KG1 (cell line): ENCODE measurements at places on chromosomes 1 and 21.

DNA sequence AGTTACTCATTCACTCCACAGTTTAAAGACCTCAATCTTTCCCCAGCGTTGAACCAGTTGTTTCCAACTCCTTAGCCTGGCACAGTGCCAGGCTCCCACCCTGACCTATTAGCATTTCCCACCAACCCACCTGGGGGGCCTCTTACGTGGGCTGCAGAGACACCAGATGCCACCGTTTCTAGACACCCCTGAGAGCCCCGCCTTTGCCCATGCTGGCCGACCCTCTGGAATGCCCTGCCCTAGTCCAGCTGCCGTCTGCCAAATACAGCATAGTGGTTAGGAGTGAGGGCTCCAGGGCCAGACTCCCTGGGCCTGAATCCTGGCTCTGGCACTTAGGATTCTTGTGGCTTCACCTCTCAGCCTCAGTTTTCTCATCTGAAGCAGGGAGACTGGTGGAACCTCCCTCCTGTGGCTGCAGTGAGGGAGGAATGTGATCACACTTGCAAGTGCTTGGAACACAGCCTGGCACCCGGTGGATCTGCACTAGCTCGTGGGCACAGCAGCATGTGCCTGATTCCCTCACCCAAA is 65.2 kb downstream of the TMCO4 start:
- no peak for DNase-seq

DNA sequence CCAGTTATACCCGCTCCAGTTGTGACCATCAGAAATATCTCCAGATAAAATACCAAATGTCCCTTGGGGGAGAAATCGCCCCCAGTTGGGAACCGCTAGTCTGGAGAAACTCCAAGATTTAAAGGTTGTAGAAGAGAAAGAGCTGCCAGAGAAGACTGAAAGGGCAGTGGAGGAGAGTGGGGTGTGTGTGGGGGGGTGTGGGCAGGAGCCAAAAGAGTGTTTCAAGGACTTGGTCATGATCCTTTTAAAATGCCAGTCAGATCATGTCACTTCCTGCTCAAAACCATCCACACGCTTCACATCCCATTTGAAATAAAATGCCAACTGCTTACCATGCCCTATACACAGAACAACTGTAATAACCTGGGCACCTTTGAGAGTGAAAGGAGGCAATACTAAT is 3.4 kb upstream of the HEYL start:
- no peak for DNase-seq

GRCh38 chr21:46207920-46208591 is 20.5 kb downstream of the LSS start:
- no peak for DNase-seq

- no peak for DNase-seq
Measured at GRCh38 chr21:42584296-42584641, 69.2 kb upstream of the PDE9A start.

DNA sequence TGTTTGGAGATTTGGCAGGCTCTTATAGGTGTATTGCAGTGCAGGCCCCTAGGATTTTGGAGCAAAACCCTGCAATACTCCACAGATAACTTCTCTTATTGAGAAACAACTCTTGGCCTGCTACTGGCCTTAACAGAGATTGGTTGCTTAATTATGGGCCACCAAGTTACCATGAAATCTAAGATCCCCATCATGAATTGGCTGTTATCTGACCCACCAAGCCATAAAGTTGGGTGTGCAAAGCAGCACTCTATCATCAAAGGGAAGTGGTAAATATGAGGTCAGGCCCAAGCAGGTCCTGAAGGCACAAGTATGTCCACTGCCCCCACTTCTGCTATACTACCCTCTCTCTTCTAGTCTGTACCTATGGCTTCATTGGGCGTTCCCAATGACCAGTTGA is 130.0 kb upstream of the TNFSF4 start:
- no peak for DNase-seq

DNA sequence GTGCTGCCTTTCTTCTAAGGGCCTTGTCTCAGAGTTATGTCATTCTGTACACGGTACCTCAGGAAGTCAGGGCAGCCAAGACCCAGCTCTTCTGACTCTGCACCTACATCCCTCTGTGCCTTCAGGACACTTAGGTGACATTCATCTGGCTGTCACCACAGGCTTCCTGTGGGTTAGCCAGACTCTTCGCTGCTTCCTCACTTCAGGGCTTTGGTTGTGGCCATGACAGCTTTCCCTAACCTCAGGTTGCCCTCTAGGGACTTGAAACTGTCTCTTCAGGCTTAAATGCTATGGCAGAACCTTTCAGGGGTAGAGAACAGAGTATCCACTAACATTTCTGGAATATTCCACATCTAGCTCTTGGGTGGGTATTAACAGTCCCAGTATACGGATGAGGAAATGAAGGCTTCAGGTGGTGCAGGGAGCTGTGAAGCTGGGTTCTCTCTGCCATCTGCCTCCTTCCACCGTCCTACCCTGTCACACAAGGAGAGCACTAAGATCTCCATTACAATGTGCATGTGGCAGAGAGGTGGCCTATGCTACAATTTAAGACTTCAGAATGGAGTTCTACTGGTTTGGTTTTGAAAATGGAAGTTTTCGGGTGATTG is 9.9 kb downstream of the TSSK3 start:
- peak; percentile 87 for DNase-seq

GRCh38 chr1:225757927-225758656 is 19.5 kb upstream of the SRP9 start:
- DNase-seq = no peak

DNA sequence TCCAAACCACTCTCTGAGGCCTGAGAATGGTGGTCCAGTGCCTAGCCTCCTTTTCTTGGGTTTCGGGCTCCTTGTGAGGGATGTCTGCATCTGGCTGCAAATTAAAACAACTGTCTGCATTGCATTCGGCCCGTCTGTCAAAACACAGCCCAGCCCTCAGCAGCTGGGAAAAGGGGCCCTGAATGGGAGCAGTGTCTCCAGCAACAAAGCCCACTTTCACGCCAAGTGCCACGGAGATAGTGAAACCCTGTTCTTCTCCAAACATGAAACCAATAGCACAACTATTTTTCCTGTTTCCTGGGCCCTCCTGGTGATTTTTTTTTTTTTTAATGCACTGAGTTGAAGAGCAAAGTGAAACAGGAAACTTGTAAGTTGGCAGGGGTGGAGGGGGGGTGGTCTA is 138.4 kb downstream of the PLXNA2 start:
- DNase-seq = no peak

DNA sequence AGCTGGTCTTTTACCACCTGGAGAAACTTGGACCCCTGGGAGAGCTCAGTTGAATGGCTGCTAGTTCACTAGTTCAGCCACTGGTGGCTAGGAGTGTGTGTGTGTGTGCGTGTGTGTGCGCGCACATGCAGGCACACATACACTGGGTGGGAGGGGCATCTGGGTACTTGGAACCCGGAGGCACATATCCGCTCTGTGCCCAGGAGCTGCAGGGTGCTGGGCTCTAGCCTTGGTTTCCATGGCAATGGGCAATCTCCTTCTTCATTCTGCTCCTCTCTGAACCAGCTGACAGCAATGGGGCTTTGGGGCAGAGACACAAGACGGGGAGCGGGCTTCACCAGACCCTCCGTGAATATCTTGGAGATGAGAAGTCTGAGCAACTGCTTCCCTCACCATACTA is 87.1 kb upstream of the DISP3 start:
- no peak for DNase-seq

- no peak for DNase-seq
Measured at GRCh38 chr21:35648512-35648911, 411.8 kb downstream of the SETD4 start.

DNA sequence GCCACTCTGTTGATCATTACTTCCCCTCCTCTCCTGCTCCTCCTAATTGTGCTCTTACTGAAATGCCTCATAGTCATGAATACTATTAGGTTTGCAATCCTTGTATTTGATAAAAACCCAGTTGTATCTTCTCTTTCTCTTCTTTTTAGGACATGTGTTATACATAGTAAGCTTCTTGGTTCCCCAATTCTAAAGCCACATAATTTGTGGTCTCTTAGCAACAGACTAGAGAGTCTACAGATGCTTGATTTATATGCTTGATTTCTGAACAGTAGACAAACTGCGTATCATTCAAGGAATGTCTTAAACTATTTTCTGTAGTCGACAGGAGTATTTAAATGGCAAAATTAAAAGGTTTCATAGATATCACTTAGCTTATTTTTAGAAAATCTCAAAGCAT is 1598.9 kb downstream of the PLA2G4A start:
- DNase-seq = no peak

DNA sequence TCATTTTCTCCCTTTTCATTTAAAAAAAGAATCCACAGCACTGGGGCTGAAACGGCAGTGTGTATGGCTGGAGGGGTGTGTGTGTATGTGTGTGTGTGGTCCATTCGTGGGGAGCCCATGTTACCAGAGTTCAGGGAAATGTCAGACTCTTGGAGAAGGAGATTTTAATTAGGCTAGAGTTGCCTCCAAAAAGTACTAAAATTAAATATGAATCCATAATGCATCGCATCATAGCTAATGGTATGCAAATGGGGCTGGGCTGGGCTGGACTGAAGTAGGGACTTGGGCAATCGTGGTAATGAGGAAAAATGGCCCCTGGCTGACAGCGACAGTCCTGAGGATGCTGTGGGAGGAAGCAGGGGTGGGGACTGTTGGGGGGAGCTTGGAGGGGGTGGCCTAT is 24.8 kb downstream of the GRIK3 start:
- no peak for DNase-seq

- DNase-seq = no peak
Measured at GRCh38 chr21:25929856-25930520, 195.2 kb downstream of the GABPA start.

GRCh38 chr1:235937123-235937522 is 70.4 kb upstream of the LYST start:
- no peak for DNase-seq

DNA sequence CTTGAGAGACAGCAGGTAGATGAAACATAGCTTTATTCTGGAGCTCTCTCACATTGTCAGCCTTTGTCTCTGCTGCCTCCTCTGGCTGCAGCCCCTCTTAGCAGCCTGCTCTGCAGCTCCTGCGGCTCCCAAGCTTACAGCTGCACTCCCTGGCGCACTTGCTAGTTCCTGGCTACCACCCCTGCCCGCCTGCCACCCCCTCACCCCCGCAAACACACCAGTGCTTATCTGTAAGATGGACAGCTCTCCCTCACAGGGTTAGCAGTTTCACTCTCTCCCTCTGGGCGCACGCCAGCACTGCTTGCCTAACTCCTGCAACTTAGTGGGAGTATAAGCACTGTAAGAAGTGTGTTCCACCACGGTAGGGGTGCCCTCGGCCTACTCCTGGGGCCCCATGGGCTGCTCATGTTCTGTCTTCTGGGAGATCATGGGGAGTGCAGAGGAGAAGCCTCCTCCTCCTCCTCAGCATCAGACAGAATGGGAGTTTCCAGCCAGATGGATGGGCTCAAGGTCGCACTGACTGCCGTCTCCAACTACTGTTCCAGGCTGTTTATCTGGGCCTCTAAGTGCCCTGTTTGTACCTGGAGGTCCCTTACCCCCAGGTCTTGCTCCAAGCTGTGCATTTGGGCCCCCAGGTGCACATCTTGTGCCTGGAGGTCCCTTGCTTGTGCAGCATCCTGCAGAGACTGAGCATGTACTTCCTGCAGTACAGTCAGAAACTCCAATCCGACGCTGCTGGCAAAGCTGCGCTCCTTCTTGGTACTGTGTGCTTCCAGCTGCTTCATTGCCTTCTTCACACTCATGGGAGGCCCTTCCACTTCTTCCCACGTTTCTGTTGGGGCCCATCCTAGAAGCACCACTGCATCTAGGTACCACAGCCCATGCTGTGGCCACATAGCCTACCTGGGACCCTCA is 1388.1 kb downstream of the AMY1C start:
- no peak for DNase-seq

DNA sequence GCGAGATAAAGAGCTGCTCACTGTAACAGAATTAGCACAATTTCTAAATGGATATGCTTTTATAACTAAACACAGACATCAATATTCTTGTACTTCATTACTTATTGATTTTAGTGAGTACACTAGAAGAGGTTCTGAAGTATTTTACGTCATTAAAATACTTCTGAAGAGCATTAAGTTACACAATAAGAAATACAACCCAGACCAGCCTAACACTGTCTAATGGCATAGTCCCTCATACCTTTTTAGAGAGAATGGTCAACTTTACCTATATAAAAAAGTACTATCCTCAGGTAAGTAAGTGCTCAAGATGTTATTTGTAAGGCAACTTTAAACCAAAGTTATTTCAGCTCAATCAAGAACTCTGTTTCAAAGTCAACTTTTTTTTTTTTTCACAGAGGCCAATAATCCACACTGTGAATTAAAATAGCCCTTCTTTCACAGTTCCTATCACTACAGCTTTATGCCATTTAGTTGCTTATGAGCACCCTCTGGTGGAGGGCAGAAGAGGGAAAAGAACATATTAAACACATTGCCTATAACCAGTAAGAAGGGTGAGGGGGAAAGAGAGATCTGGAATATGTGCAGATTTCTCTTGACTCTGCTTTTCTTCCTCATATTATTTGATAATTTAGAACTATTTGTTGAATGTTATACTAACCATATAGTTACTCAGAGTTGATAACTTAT is 182.1 kb upstream of the DMRTA2 start:
- DNase-seq = peak; percentile 36

GRCh38 chr1:194795917-194796593 is 1609.6 kb upstream of the B3GALT2 start:
- no peak for DNase-seq

DNA sequence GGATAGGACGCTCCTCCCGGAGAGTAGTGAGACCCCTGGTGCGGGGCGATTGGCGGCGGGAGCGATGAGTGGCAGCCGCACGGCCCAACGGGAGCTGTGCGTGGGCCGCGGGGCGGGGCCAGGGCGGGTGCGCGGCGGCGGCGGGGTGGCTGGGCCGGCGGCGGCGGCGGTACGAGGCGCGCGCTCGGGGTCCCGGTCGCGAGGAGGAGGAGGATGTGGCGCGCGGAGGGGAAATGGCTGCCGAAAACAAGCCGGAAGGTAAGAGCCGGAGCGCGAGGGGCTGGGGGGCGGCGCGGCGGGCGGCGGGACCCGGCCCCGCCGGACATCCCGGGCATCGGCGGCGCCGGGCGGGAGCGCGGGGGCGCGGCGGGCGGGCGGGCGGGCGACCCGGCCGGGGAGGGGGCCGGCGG is at the start of gene CAMTA1:
TSS of gene CAMTA1 (plus strand) at position 137 of the 410 bp plus-strand sequence. CDS start at position 214, 77 bp downstream.
- no peak for DNase-seq

DNA sequence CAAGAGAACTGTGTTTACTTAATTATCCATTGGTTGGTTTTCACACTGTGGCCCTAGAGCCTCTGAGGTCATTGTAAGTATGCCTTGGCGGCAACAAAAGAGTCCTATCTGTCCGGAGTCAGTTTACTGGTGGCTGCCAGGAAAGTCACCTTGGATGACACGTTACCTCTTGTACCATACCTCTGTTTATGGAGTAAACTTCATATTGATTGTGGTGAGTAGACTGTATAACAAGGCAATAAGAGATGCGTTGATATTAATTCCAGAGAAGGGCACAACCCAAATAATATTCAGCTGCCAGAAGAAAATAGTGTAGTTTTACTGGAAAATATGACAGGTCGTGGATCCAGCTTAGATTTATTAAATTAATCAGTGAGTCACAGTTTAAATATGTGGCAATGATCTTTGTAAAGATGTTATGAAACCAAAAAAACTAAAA is 20.4 kb upstream of the KIF14 start:
- DNase-seq = no peak

DNA sequence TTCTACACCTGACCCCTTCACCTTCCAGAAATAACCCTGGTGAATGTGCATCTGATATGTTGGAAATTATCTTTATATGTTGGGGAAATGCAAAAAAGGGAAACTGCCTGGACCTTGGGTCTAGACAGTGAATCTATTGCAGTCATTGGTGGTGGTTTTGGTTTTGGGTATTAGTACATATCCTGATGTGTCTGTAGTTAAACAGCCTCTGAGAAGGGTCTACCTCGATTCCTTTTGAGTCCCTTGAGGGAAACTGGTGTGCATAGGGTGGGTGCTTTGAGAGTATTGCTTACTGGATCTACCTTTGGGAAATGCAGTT is 127.3 kb upstream of the KIAA0040 start:
- DNase-seq = no peak

- DNase-seq = no peak
Measured at GRCh38 chr1:185788386-185788785, 54.2 kb downstream of the HMCN1 start.
